ENCODE measurements at places on chromosomes 1 and 21.

DNA sequence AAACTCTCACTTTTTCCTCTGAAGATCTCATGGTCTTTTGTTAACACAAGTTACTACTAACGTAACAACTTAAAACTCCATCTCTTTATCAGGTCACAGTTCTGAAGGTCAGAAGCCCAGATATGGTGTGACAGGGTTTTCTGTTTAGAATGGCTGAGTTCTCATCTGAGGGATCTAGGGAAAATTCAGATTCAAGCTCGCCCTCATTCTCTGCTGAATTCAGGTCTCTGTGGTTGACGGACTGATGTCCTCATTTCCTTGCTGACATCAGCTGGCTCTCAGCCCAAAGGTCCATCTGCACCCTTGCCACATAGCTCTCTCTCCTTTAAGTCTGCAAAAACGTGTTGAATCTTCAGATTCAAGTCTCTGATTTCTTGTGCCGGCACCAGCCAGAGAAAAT is 6.1 kb upstream of the NTPCR start:
- DNase-seq: no peak

GRCh38 chr1:211589782-211590721 is 11.1 kb upstream of the SLC30A1 start:
- DNase-seq: no peak

- DNase-seq: no peak
These were observed at the start of gene GRHL3 for GRCh38 chr1:24319312-24319863. Gene GRHL3 (plus strand): TSS chr1:24319357. CDS start chr1:24319552, 195 bp downstream.

GRCh38 chr1:161727256-161727924 is 6.0 kb downstream of the FCRLB start:
- no peak for DNase-seq

GRCh38 chr1:94806441-94806871 is 13.7 kb upstream of the SLC44A3 start:
- DNase-seq: no peak

GRCh38 chr1:235503403-235504121 is 690 bp downstream of the B3GALNT2 start:
- DNase-seq: no peak

DNA sequence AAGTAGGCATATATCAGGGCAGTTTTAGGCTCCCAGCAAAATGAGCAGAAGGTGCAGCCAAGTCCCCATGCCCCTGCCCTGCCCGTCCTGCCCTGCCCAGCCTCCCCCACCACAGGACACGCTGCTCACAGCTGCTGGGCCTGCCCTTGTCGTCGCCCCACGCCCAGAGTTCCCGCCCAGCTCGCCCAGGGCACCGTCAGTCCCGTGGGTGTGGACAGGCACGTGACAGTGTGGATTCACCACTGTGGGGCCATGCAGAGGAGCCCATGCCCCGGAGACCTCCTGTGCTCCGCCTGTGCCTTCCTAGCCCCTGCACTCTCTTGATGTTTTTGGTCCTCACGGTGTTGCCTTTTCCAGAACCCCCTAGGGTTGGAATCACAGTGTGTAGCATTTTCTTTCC is 7.0 kb downstream of the FAAP20 start:
- DNase-seq: no peak

DNA sequence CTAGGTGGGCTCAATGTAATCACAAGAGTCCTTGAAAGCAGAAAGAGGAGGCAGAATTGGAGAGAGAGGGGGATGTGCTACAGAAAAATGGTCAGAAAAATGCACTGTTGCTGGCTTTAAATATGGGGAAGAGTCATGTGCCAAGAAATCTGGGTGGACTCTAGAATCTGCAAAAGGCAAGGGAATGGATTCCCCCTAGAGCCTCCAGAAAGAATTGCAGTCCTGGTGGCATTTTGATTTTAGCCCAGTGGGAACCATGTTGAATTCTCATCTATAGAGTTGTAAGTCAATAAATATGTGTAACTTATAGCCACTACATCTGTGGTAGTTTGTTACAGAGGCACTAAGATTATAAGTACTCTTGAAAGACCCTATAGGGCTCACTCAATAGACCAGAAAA is 210.3 kb downstream of the ASTN1 start:
- no peak for DNase-seq

GRCh38 chr1:222466150-222466865 is 81.6 kb downstream of the HHIPL2 start:
- DNase-seq: no peak

- no peak for DNase-seq
These were observed 201.1 kb downstream of the BACH1 start for GRCh38 chr21:29499734-29500343.

GRCh38 chr1:54253480-54253879 is 53.5 kb downstream of the MRPL37 start:
- no peak for DNase-seq

GRCh38 chr1:173996995-173997394 is 25.2 kb downstream of the RC3H1 start:
- DNase-seq: no peak

DNA sequence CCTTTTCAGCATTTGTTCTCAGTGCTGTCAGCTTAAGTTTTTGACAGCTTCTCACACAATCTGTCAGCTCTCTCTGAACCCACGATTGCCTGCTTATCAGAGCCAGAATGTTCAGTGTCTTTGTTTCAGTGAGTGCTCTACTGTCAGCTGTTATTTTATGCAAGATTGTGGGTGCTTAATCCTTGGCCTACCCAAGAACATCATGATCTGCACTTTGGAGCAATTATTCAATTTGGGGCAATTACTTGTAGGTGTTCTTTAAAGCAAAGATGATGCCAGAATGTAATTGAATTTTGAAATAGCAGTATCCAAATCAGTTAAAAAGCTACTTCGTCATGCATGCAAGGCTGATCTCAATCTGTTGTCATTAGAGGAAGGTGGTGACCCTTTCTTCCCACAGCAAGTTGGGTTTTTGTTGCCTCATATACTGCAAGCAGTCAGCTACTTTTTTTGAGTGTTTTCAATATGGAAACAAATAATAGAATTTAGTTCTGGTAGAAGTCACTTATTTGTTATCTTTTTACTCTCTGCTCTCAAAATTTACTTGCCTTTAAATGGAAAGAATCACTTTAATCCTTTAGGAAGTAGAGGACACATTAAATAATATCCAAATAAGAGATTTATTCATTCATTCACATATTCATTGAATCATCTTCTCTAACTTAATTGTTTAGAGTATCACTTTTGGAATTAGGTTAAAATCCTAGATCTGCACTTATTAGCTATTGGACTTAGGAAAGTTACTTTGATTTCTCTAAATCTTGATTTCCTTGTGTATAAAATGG is 253.5 kb upstream of the CACYBP start:
- DNase-seq: no peak

DNA sequence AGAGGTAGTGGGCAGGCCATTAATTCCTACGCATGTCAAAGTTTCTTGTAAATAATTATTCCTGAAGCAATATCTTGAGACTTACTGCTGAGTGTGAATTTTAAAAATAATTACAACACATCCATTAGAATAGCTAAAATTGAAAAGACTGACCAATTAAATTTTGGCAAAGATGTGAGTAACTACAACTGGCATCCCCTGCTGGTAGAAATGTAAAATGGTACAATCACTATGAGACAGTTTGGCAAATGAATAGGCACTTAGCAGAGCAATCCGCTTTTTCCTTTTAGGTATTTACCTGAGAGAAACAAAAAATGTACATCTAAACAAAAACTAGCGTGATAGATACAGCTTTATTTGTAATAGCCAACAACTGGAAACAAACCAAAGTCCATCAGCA is 798.9 kb downstream of the BRINP3 start:
- no peak for DNase-seq

DNA sequence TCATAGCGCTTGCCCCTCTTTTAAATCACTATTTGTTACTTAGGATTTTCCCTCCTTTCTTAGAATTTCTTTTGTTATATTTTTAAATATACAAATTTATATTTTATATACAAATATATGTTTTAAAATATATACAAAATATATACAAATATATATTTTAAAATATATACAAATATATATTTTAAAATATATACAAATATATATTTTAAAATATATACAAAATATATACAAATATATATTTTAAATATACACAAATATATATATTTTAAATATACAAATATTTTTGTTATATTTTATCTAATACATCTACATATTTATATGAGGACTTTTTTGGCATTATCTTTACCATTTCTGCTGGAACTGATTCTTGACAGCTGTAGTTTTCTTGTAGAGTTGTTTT is 50.9 kb upstream of the QSOX1 start:
- DNase-seq: no peak

GRCh38 chr1:98133131-98133530 is 212.3 kb upstream of the DPYD start:
- no peak for DNase-seq

DNA sequence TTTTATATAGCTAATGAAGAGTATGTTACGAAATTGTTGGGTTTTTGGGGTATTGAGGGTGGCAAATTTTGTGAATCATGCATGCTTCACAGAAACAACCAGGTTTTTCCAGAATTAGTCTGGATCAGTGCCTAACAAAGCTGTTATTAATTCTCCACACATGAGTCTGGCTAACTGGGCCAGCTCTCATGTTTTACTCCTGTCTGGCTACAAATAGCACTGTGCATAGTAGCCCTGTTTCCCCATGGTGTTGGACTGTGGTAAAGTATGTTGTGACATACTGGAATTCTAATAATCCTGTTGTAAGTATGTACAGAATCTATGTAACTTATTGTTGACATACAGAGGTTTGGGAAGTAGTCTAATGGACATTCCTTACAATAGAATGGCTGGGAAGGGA is 35.8 kb downstream of the S100B start:
- no peak for DNase-seq

DNA sequence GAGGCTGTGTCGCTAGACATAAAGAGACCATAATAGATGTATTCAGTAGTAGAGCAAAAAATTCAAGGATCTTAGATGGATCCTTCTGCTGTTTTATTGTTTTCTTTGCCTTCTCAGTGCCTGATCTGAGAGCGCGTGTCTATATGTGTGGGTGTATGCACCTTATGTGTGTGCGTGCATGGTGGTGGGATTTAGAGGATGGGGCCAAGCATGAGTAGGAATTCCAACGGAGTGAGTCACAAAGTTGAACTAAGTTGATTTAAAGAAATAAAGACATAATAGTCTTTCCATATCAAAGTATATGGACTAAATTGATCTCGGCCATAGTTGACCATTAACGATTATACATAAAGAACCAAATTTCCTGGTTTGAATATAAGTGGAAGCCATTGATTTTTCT is 178.7 kb downstream of the CYYR1 start:
- no peak for DNase-seq

GRCh38 chr1:193070942-193071341 is 11.5 kb downstream of the RO60 start:
- DNase-seq: no peak

DNA sequence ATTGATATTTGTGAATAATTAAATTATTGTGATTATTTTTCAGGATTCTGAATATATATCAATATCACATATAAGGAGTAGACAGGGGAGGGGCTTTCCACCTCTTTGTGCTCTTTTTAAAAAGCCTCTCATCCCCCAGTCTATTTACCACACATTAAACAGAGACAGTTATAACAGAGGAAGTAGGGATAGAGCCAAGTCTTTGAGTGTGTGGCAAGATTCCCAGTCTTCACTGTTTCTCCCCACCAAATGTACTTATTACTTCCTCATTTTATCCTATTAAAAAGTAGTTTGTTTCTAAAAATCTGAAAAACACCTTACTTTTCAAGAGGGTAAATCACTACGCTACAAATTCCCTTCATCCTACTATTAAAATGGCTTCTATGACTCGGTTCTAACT is 46.7 kb downstream of the EPS15 start:
- DNase-seq: no peak

- no peak for DNase-seq
These were observed 39.7 kb downstream of the ADARB1 start for GRCh38 chr21:45114072-45114471.

GRCh38 chr1:33615546-33615945 is 143.1 kb downstream of the ZSCAN20 start:
- DNase-seq: no peak

DNA sequence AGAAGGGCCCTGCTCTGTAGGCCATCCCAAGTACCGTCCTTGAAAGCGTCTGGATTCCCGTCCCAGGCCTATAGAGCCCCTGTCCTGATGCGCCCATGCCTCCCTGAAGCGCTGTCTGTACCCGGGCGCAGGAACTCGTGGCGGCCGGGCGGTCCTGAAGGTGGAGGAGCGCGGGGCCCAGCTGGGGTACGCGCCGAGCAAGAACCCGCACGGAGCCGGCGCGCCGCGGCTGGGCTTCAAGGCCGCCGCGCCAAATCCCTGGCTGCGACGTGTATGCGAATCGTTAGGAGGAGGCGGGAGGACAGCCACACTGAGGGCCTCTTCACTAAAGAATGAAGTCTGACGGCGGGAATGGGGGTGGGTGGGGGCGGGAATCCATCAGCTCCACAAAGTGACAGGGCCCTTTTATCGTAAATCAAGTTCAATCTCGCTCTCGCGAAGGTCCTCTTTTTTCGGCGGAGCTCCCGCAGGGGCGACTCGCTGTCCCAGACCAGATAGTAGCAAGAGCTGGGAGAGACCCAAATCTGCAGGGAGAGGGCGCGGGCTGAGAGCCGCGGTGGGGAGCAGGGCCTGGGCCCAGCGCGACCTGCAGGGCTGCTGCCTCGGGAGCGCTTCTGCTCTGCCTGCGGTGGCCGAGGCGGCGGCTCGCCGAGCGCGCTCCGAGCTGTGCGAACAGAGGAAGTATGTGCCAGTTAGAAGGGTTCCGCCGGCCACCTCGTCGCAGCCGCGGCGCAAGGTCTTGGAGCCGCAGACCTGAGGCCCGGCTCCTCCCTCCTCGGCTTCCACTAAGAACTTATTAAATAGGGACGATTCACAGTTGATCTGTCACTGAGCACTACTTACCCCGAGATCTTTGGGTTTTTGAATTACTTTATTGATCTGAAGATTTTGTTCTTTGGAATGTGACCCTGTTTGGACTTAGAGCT is 10.4 kb downstream of the BARHL2 start:
- DNase-seq: no peak

DNA sequence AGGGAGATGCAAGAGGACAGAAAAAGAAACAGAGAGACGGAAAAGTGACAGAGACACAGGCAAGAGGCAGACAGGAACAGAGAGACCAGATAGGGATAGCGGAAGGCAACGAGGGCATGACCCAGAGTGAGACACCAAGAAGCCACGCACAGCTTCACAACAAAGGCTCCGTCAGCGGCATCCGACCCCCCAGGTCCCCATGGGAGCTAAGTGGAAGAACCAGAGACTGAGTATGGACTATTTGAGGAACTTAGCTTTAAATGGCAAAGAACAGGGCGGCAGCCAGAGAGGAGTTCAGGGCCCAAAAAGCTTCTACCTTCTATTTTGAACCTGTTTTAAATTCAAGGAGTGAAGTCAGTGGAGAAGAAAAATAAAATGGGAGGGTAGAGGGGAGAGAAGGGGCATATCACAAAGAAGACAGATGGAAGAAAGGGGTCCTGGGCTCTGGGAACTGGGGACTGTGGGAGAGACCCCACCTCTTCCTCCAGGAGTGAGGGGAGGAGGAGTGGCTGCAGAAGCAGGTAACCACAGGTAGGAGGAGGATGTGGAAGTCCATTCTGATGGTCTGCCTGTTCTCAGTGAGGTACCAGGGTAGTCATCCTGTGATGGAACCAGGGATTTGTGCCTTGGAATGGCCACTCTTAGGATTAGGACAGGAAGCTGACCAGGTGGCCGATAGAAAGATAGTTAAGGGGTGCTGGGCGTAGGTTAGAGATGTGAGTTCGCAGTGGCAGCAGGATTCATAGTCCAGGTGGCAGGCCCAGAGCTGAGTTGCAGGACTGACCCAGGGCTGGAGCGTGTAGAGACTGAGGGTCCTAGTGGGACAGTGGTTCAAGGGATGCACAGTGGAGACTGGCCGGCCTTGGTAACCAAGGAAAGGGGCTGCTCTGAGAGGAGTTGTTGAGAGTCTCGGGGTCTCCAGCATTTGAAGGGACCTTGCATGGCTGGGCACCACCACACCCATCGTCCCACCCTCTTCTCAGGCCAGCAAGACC is 37.7 kb downstream of the CSMD2 start:
- DNase-seq: no peak

- DNase-seq: no peak
These were observed 31.2 kb upstream of the RGL1 start for GRCh38 chr1:183773482-183774274.

Measured in GM12864 (cell line).